ENCODE measurements at places on chromosomes 12 and 14.

DNA sequence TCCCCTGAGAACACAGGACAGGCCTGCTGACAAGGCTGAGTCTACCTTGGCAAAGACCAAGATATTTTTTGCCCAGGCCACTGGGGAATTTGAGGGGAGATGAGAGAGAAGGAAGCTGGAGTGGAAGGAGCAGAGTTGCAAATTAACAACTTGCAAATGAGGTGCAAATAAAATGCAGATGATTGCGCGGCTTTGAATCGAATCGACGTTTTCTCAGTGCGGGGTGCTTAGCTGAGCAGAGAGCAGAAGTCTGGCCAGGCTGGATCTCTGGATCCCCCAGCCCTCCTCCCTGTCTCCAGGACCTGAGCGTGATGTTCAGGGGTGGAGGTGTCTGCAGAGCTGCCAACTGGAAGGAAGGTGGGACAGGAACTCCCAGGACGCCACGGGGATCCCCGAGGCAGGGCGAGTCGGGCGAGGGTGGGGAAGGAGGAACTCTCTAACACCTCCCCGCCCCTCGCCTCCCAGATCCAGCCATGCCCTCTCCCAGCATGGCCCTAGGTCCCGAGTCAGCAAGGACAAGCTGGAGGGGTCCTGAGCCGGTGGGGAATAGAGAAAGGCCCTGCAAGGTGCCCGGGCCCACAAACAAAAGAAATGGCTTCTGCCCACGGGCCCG is 527 bp upstream of the CARMIL3 start:
- DNase-seq = no peak

DNA sequence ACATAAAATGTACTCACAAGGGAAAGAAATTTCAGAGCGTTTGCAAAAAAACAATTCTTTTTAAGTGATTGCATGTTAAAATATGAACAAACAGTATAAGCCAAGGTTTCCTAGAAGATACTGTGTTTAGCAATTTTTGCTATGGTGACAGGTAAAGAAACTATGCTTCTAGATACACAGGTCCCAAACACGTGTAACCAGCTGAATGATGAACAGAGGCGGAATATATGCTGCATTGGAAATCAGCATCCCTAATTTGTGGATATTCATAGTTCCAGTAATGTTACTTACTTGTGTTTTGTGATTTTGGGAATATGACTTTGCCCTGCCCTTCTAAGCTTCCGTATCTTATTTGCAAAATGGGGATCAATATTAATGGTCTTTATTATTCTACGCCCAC is 326.3 kb upstream of the DIO2 start:
- DNase-seq = no peak

DNA sequence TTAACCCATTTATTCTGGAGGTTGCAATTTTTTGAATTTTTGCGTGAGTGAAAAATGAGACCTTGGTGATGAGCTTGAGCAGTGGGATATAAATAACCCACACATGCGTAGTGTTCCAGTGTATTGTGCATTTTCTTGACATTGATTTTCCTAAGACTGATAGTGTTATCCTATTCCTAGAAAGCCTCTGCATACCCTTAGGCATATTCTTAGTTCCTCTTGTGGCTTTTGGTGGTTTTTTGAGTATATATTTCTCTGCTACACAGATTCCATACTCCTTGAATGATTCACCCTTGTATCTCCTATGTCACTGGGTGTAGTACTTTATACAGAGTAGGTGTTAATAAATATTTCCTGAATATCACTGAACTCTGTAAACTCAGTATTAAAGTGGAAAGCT is 363.4 kb upstream of the PDE3A start:
- DNase-seq = no peak

DNA sequence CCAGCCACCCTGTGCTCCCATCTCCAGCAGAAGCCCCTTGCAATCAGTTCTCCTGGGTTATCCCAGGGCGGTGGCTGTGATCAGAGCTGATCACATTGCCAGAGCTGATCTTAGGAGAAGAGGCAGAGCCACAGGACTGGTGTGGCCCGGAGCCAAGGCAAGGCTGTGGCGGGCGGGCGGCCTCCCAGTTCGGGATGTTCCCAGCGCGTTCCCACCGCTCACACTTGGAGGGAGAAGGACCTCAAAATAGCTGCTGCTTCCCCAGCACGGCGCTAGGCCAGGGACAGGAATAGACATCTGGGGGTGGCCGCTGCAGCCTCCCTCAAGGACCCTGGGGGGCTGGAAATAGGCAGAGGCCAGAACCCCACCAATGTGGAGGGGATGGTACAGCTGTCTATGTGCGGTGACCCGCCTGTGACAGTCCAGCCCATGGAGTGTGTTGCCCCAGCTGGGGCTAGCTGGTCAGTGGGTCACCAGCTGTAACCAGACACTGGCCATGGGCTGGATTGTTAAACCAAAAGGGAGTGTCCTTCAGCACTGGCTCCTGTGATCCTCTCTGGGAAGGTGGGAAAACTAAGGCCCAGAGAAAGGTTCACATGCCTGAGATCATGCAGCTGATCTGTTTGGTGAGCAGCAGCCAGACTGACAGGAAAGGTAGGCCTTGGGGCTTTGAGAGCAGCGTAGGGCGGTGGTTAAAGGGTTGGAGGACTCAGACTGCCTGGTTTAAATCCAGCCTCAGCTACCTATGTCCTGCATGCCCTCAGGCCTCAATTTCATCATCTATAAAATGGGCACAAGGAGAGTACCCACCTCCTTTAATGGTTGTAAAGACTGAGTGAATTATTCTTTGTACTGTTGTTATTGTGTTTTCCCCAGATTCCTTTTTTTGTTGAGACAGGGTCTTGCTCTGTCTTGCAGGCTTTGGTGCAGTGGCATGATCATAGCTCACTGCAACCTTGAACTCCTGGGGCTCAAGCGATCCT is 8.0 kb upstream of the POP5 start:
- DNase-seq = no peak

DNA sequence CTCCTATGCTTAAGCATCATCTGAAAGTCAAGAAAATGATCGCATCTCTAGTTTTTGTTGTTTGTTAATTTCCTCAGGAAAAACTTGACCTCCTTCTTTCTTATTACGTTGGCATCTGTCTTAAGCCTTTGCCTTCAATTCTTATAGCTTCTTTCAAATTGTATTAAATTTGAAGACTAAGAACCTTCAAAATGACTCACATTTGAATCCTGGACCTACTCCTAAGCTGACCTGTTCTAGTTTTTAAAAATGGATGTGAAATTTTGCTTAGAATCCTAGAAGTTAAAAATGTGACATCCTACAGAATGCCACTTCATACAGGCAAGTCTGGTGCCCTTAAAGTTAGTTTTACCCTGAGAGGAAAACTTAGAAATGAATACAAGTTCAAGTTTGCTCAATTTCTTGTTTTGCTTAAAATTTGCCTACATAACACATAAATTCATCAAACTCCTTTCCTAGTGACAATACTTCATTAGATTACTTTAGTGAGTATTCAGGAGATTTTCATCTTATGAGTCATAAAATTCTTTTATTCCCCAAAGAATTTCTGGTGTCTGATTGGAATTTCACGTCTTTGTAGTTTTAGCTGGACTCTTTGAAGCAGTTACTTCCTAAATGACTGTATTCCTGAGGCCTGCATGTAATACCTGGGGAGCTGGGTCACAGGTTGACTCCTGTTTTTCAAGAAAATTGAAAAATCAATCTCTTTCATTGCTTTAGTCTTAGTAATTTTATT is 152.3 kb downstream of the MSRB3 start:
- DNase-seq = no peak

All from activated CD8-positive, alpha-beta memory T cell treated with anti-CD3 and anti-CD28 coated beads for 1 hour (primary cell).